ENCODE measurements at places on chromosomes 2 and 18. TPM values are rescaled to one million over a fixed set of nuclear protein-coding genes. Genes with fewer than 3 reads are reported as not detected.

- DNase-seq, result no peak
Observed at GRCh38 chr2:156333274-156333950, 891 bp upstream of the NR4A2 start.

DNA sequence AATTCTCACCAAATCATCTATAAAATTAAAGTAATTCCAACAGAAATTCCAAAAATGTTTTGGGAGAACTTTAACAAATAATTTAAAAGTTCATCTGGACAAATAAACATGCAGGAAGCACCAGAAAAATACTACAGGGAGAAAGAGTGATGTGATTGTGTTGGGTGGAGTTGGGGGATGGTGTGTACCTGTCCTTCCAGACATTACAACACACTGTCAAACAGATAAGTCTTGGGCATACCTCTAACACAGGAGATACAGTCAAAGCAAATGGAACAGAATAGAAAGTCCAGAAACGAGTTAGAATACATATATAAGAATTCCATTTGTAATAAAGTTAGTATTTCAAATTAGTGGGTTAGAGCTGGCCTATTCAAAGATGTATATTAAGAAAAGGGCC lies 22.6 kb downstream of the METTL8 start:
- DNase-seq, result no peak

ADCYAP1 gene
- total RNA-seq, result not detected

TMEM198 gene
- total RNA-seq, result 1.6 TPM

UGT1A9 gene
- total RNA-seq, result not detected
